ENCODE measurements at places on chromosomes 4 and X.

GRCh38 chr4:42654631-42655268, 2.2 kb downstream of the ATP8A1 start:
- DNase-seq: no peak

- DNase-seq: no peak
Observed at GRCh38 chr4:74535512-74535911, 90.6 kb downstream of the AREG start.

DNA sequence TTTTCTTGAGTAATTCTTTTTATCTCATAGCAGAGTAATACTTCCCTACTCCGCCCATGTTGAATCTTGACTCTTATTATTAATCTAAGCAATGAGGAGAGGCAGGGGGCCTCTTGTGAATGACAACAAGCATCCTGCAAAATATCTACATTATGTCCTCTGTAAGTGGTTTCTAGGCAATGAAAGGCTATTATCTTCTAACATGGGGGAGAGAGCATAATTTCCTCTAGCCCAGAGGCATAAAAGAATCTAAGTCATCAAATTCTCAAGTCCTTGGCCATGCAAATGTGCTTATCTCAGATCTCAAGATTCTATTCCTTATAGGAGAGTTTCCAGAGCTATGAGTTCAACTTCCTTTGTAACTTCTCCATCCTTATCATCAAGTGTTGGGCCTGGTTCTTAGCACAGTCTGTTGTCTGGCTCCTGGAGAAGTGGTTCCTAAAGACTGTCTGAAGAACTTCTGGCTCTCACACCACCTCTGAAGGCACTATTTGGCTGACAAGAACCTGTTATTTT, 423.1 kb upstream of the INTU start:
- no peak for DNase-seq

DNA sequence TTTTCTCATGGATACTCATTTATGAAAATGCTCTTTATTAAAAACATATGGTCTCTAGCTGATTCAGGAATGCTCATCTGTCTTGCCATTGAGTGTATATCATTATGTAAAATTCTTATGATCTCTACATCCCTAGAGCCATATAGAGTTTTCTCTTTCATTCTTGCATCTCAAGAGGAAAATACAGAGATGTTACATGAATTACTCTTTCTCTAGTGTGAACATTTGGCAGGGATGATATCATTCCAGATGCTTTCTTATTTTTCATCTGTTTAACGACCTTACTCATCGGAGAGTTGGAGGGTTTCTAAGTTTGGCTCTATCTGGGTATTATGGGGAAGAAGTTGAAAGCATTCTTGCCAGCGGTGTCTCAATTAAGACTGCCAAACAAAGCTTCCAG, 202.9 kb upstream of the SLC7A11 start:
- DNase-seq: no peak

GRCh38 chr4:90419124-90419711, 292.0 kb downstream of the CCSER1 start:
- DNase-seq: no peak

GRCh38 chr4:96483308-96484030, 643.6 kb downstream of the PDHA2 start:
- no peak for DNase-seq

DNA sequence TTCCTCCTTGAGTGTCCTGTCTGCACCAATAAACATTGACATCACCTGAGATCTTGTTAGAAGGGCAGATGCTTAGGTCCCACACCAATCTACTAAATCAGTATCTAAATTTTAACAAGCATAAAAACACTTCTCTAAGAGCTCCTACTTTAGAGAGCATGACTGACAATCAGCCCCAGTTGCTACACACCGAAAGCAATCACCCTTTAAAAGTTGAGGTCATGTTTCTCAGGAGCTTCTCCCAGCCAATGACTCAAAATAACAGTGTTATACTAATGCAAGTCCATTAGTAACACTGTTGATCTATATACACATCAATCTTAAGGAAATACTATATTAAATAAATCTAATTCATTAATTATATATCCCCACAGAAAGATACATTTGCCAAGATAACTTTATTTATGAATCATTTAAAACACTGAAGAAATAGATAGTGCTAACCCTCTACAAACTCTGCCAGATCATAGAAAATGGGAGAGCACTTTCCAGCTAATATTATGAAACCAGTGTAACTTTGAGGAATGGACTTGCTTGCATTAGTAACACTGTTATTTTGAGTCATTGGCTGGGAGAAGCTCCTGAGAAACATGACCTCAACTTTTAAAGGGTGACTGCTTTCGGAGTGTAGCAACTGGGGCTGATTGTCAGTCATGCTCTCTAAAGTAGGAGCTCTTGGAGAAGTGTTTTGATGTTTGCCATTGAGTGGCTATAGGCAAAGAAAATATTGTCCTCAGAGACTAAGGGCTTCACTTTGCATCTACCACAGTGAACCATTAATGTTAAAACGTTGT, 109.8 kb upstream of the HDX start:
- no peak for DNase-seq

DNA sequence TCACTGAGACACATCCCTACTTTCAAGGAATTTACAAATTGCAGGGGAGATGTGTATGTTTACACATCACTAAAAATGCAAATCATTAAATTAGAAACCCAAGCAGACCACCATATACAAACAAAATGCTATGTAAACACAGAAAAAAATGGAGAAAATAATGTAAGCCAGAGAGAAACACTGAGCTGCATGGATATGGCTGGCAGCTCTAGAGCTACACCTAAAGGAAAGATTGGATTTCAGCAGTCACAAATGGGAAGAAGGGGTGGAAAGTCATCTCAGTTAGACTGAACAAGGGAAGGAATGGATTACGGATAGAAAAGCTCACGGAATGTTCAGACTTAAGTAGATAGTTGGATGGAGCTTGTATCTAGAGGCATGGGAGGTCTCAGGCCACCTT, 186.3 kb downstream of the MOSPD2 start:
- DNase-seq: no peak

DNA sequence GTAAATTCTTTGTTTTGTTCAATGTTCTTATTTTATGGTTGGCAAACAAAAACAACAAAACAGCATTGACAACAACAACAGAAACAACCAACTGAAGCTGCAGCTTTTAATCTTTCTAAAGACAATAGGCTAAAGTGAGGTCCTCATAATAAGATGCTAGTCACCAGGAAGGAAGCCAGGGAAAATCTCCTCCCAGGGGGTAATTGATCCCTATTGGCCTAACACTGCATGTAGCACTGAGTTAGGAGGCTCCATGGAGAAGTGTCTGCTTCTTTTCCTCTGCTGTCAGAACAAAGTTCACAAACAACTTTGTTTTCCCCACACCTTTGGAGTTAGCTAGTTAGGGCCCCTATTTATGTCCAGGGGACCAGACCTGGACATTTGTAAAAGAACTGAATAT, 4.7 kb upstream of the LRAT start:
- no peak for DNase-seq

- no peak for DNase-seq
Observed at GRCh38 chr4:5750946-5751665, 40.1 kb downstream of the EVC start.

GRCh38 chrX:21683941-21684340, 25.8 kb upstream of the KLHL34 start:
- no peak for DNase-seq

- no peak for DNase-seq
Observed at GRCh38 chr4:101239665-101240064, 107.7 kb downstream of the PPP3CA start.

DNA sequence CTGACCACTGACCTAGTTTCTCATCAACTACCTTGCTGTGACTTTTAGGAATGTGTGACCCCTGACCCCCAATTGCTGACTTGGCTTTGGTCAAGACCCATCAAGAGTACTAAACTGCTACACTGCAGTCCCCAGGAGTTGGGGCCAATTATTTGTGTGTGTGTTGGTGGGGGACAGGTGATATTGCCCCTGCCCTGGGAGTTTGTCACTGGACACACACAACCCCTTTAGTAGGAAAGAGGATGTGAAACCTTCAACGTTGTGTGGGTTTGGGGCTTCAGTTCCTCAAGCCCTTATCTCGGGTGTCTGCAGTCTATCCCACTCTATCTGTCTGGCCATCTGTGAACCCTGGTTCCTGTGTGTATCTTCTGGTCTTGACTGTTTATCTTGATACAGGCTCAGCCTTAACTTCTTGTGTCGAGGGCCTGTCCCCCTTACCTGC, 6.5 kb downstream of the SASH3 start:
- no peak for DNase-seq

DNA sequence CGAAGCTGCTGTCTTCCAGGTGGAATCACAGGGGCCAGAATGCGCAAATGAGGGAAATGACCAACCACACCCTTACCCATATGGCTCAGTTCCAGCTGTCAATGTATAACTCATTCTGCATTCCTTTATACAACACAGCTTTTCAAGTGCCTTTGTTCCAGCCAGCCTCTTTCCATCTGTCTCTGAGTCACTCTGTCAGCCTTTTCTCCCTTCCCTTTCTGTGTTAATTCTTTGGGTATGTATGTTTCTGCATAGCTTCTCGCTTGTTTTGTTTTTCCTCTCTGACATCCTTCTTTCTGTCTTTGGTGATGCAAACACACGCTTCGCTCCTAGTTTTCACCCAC, 54.5 kb downstream of the RS1 start:
- DNase-seq: no peak

DNA sequence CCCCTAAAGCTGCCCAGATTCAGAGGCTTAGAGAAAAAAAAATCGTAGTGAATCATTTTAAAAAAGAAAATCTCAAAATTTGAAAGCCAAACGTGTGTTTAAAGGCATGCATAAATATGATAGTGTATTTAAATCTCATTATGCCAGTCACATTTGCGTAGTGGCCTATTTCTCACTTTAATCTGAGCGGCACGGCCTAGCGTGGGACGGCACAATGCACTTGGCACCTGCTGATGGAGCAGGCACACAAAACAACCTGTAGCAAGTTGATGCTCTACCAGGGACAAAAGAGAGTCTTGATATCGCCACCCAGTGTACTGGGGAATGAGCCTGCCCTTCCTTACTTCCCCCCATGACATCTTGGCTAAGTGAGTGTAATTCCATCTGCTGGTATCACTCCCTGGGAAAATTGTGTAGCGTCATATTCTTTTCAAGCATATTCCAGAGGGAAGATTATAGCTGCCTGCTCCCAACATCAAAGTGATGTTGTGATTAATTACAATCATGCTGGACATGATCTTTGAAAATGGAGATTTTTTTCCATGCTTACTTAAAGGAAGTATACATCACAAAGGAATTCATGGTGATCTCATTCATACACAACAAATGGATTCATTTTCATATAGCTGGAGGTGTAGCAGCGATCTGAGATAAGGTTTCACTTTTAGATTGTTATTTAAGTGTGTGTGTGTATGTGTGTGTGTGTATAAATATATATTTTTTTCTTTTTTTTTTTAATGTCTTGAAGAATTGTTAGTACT, 138.8 kb downstream of the DCTD start:
- DNase-seq: no peak

GRCh38 chr4:19850909-19851308, 400.8 kb upstream of the SLIT2 start:
- DNase-seq: no peak

DNA sequence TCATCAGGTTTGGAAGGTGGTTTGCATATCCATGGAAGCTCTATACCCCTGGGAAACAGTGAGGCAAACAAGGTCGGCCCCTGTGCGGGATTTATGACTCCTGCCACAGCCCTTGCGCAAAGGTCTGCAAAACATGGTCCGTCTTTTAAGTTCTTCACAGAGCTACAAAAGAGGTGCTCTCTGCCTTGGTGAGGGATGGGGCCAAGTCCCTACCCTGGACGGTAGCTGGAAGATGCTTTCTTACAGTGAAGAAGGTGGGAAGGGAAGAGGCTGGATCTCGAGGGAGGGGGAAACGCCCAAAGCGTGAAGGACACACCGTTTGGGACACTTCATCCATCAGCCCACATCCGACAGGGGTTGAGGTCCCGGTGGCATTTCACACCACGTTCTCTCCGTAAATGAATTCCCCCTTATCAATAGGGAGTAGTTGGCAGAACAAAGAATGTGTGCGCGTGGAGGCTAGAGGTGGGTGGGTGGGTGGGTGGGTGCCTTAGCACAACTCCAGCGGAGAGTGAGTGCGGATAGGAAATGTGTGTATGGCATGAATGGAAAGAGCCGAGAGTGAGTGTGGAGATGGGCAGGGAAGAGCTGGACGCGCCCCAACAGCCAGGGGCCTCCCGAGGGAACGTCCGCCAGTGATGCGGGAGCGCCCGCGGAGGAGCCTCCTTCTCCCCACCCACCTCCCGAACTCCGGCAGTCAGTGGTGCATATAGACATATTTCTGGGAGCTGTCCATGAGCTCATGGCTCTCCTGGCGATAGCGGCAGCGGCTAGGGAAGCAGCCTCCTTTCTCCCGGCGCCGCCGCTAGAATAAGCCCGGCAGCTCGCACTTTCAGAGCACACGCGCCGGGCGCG, 68.3 kb downstream of the LARP7 start:
- DNase-seq: no peak

DNA sequence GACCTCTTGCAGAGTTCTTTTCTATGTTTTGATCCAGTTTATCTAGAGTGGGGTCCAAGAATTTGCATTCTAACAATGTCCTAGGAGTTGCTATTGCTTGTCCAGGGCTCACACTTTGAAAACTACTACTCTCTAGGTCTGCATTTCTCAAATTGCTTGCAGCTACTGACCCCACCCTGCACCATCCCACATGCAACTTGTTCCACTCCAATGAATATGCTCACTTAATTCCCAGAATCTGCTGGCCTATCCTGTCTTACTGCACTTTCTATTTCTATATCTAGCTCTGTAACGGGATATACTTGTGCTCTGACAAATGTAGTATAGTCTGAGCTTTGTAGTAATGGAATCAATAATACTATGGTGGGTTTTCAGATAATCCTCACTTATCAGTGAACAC, 570.3 kb downstream of the IQCM start:
- DNase-seq: no peak

- DNase-seq: no peak
Observed at GRCh38 chrX:99663136-99663535, 746.9 kb downstream of the PCDH19 start.

GRCh38 chr4:185186769-185187168, 17.0 kb downstream of the CFAP97 start:
- no peak for DNase-seq

DNA sequence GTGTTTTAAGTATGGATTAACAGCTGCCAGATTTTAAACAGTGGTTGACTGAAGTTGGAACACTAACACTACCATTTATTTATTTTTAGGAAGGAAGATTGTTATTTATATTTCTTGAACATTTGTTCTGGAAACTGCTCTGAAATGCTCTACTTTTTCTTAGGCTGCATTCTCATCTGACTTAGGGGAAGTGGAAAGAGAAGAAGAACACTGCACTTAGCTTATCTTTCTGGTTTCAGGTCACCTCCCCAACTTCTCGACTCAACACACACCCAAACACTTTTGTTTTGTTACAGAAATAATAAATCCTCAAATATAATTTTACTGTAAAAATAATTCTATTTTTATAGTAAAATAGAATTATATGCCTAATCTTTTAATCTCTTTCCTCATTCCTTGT, 18.6 kb downstream of the BLTP1 start:
- no peak for DNase-seq

Data from stimulated activated CD8-positive, alpha-beta memory T cell treated with anti-CD3 and anti-CD28 coated beads, Interleukin-15, amount 100 ng/mL, for 24 hours (primary cell).